ENCODE measurements at places on chromosomes 2 and 18.
A peak's percentile ranks its signal among the peaks of the same experiment; 100 is the strongest.

DNA sequence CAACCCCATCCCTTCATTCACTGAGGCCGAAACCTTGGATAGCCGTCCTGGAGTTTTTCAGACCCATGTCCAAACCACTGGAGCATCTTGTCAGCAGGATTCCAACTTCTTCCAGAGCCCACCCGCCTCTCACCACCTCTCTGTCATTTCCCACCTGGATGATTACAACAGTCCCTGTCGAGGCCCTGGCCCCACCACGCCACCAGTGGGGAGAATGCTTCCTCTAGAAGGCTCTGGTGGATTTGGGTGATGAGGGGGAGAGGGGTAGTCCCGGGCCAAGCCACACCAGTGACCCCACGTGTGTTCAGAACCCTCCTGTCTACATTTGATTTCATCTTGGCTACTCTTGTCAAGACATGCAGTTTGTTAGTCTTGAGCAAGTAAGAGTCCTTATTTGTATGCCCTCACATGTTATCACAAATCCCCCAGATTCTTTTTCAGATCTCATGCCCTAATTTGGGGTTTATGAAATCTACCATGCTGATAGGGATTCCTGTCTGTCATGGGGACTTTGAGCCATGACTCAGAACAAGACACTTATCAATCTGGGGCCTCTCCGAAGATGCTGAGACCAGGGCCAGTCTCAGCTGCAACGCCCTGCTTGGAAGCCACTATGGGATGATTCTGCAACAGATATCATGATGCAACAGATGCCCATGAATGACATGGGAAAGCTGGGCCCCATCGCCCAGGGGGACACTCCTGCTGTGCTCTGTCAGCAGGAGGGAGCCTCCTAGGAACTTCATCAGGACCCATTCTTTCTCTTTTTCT is 186.1 kb downstream of the ZFP36L2 start:
- DNase-seq = no peak

DNA sequence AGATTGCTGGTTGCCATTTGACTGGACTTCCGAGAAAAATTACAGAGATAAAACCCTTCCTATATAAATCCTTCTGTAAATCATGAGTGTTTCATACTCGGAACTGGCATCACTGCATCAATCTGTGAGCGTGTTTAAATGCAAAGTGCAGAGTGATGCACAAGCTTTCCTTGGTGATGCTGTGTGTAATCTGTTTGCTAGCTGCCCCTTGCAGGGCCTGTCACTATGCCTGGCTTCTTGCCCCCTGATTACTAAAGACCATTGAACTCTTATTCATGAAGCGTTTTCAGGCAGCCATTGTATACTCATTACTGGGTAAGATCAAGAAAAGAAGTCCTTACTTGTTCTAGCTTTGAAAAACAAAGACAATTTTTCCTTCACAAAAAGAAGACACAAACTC is 266.9 kb upstream of the FANCL start:
- DNase-seq = no peak

GRCh38 chr18:75120521-75120920 is 88.4 kb downstream of the PTGR3 start:
- DNase-seq = no peak

- peak; percentile 3 for DNase-seq
Measured at GRCh38 chr18:49250816-49251388, 209.5 kb downstream of the DYM start.

DNA sequence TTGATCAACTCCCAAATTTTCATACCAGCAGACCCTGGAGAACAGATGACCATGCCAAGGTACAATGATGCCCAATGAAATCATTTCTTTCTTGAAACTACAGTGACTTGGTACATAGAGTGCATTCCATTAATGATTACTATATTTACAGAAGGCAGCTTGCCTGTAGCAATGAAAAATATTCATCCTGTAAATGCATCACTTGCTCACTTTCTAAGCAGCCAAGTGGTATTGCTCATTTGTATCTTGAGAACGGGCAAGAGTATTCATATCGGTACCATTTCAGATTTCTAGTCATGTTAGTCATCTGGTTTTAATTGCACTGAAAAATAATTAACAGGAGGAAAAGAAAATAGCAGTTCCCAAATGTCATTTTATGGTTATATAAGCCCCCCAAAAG is 59.6 kb downstream of the VIL1 start:
- DNase-seq = no peak

DNA sequence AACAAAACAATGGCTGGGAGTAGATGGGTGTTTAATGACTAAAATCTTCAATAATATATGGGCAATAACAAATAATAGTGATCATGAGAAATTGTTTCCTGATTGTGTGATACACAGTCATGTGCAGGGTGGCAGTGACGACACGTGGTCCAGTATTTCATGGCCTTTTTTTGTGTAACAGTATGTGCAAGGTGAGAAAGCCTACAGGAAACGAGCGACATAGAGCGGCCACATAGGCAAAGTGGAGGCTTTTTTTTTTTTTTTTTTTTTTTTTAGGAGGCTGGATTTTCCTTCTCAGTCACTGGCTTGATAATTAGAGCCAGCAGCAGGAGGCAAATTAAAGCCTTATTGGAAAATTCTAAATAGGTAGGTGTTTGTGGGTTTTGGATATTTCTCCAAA is 123.7 kb downstream of the MYO3B start:
- DNase-seq = no peak

DNA sequence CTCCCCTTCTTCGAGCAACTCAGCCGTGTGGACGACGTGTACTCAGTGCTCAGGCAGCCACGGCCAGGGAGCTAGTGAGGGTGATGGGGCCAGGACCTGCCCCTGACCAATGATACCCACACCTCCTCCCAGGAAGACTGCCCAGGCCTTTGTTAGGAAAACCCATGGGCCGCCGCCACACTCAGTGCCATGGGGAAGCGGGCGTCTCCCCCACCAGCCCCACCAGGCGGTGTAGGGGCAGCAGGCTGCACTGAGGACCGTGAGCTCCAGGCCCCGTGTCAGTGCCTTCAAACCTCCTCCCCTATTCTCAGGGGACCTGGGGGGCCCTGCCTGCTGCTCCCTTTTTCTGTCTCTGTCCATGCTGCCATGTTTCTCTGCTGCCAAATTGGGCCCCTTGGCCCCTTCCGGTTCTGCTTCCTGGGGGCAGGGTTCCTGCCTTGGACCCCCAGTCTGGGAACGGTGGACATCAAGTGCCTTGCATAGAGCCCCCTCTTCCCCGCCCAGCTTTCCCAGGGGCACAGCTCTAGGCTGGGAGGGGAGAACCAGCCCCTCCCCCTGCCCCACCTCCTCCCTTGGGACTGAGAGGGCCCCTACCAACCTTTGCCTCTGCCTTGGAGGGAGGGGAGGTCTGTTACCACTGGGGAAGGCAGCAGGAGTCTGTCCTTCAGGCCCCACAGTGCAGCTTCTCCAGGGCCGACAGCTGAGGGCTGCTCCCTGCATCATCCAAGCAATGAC is 4.8 kb downstream of the CTDSP1 start:
- no peak for DNase-seq

- DNase-seq = no peak
Measured at GRCh38 chr2:135997380-135997779, 12.0 kb upstream of the DARS1 start.

- DNase-seq = peak; percentile 37
Measured at GRCh38 chr2:111675419-111676194, 208.4 kb downstream of the ANAPC1 start.

DNA sequence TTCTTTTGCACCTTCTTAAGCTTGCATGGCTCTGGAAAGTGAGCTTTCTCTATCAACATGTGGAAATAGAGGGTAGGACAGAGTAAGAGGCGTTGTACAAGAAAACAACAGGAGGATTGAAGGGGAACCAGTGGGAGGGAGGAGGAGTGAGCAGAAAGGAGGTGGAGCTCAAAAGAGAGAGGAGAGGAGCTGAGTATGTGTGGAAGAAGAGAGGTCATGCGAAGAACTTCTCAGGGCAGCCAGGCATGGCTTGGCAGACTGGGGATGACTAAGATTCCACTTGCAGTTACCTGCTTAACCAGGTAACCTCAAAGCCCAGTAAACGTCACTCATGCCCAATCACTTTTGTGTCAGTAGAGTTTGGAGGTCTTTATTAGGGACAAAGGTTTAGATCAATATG is 105.1 kb downstream of the BCL2L11 start:
- DNase-seq = no peak

GRCh38 chr2:16155766-16156165 is 215.4 kb downstream of the MYCN start:
- DNase-seq = no peak

GRCh38 chr2:152648336-152648735 is 68.9 kb downstream of the PRPF40A start:
- peak; percentile 21 for DNase-seq

DNA sequence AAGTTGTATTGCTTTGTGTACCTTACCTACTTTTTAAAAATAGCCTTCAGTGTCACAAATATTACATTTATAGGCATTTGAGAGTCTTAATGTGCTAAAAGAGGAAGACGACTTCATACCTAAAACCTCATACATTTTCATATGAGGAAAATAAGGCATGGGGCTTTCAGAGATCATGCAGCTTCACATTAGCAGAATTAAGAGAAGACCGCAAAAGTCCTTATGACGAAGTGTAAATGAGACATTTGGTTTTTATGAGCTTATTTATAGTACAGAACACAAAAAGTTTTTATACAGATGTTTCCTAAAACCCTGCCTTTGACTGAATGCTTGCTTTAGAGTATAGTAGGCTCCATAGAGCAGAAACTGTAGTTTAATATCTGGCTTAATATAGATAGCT is 10.1 kb upstream of the CCDC138 start:
- DNase-seq = no peak

DNA sequence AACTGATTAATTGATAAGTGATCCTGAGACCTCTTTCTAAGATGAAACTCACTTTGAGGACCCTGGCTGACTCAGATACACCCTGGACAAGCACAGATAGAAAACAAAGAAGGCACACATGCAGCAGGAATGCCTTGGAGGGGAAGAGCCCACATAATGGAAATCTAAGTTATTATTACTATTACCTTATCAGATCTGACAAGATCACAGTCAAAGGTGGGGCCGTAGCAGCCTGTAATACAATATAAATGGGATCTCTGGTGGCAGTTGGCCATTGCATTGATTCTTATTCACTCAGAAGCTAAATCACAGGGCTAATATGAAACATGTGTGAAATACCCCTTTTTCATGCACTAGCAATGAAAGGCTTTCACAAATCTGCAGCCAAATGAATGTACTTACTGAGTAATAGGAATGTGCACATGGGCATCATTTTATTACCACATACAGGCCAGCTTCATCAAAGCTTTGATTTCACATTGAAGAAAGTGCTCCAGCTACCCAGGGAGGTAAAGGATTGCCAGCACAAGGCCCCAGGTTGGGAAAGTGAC is 84.0 kb downstream of the ZBTB7C start:
- DNase-seq = no peak

DNA sequence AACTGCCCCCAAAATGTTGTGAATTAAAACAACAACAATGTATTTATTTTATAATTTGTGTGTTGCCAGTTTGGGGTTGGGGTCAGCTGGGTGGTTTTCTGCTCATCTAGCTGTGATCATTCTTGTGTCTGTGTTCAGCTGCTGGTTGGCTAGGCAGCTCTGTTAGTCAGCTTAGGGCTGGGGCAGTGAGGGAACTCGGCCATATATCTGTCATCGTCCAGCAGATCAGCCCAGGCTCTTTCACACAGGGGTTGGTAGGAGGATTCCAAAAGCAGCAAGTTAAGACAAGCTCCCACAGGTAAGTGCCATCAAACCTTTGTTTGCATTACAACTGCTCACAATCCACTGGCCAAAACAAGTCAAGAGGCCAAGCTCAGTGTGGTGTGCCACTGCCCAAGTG is 121.5 kb downstream of the LPIN1 start:
- peak; percentile 36 for DNase-seq

DNA sequence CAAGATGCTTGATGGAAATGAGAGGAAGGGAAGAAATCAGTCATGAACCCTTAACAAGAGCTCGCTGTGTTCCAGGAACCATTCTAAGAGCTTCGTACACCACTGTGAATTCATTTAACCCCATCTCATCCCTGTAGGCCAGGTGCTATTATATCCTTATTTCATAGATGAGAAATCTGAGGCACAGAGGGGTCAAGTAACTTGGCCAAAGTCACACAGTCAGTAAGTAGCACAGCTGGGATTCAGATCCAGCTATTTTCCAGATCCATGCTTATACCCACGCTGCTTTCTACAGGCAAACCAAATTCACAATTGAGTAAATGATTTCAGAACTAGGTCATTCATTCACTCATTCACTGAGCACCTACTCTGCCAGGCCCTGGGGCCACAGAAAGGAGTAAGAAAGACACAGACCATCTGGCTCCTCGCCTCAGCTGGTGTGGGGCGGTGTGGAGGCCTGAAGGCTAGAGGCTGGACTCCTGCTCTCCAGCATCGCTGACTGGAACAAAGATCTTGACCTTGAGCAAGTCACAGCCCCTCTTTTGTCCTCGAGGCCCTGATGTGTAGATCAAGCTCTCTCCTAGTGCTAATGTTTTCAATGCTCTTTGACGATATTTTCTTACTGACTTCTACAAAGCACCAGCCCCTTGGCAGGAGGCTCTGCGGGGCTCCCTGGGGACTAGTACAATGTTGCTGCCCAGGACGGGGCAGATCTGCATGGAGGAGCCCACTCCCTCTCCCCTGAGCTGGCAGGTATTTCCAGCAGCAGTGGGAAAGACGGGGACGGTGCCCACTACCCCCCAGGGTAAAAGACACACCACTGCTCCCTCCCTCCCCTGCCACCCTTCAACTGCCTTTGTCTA is 26.5 kb downstream of the STEAP3 start:
- no peak for DNase-seq

DNA sequence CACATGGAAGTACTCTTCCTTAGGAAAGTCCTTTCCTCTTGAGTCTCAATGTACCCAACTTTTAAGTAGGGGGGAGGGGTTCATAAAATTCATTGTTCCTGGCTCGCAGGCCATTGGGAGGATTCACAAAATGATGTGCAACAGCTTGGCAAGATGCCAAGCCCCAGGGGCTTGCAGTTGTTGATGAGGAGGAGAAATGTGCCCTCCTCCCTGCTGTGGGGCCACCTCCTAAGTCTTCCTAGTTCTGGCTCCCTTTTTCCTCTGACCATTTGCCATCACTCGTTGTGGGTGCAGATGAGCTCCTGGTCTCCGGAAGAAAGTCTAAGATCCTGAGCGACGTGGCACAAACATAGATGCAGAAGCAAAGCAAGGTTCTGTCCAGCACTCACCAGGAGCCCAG is 435.4 kb downstream of the EIPR1 start:
- no peak for DNase-seq

- no peak for DNase-seq
Measured at GRCh38 chr18:43661570-43661969, 384.3 kb upstream of the SYT4 start.

GRCh38 chr2:20446255-20446916 is 488 bp upstream of the RHOB start:
- no peak for DNase-seq

- DNase-seq = no peak
Measured at GRCh38 chr2:20755132-20755800, 67.6 kb downstream of the LDAH start.

DNA sequence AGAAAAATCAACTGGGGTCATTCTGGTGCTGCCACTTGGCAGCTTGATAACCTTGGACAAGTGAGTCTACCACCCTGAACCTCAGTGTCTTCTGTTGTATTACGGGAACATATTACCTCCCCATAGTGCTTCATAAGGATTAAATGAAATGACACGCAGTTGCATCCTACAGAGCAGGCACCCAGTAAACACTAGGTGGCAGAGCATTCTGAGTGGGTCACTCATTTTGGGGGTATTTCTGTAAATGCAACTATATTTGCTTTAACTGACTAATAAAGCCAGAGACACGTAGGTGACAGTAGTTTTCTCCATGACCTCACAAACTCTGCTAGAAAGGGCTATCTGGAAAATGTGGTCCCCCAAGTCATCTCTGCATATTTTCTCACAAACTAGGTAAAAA is 4.7 kb downstream of the CD226 start:
- no peak for DNase-seq

GRCh38 chr2:179302764-179303571 is 38.3 kb upstream of the SESTD1 start:
- no peak for DNase-seq

- no peak for DNase-seq
Measured at GRCh38 chr18:59276047-59276446, 2.8 kb upstream of the RAX start.
